ENCODE measurements at places on chromosomes 11 and 22.

DNA sequence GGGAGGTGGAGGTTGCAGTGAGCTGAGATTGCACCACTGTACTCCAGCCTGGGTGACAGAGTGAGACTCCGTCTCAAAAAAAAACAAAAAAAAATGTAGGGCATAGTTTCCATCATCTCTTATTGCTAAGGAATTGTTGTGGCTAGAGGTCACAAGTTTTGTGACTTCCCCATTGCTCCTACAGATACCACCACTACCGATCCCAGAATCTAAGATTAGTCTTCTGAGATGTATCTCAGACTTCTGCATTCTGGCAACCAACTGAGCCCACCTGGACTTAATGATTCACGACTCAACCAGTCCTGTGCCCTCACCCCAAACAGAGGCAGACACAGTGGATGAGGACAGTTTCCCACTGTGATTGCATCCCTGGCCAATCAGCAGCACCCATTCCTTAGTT is 148.9 kb downstream of the NECTIN1 start:
- DNase-seq = no peak

- DNase-seq = peak; percentile 81
Measured at GRCh38 chr11:112961146-112961668, at the start of gene NCAM1. NCAM1 (plus strand) TSS chr11:112961420.

GRCh38 chr11:130442737-130443136 is 5.7 kb upstream of the ADAMTS15 start:
- DNase-seq = no peak

GRCh38 chr11:101880222-101880621 is 34.6 kb upstream of the CEP126 start:
- DNase-seq = no peak

- DNase-seq = no peak
Measured at GRCh38 chr22:18069041-18069440, 8.7 kb upstream of the PEX26 start.

DNA sequence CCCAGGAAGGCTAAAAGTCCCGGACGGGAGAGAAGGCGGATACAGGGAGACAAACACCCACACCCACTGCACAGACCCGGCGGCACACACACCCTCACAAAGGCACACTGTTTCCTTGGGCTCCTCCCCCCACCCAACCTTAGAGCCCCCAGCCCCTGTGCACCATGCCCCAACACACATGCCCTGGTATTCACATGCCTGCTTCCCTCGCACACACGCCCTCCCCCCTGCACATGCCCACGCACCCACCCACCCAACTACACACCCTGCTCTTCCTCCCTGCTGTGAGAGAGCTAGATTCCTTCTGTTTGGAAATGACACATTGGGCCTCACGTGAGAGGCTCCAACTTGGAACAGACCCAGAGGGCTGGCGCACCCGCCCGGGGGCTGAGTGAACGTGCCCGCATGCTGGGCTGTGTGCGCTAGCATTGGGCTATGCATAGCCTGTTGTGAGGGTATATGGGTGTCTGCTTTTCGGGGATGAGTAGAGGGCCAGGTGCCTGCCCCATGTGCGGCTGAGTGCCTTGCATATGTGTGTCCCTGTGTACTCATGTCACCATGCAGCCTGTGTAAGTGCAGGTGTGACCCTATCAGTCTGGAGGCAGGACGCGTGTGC is 518 bp upstream of the CHRM1 start:
- DNase-seq = no peak

GRCh38 chr11:87477321-87477720 is 439.6 kb downstream of the TMEM135 start:
- no peak for DNase-seq

- peak; percentile 50 for DNase-seq
Measured at GRCh38 chr11:13487661-13488030, 8.2 kb downstream of the PTH start.

DNA sequence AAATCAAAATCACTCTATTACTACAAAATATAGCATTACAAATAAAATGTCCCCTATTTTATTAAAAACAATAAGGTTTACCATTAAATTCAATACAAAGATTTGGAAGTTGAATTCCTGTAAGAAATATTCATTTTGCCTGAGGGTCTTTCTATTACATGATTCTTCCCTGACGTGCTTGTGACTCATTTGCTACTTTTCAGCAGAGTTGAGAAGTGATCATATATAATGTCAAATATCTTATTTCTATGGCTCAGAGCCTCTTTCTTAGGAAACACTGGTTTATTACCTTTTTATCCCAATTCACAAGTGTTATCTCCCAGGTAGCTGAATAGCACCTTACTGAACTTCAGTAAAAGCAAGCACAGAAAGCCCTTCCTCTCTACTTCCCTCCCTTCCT is 65.2 kb upstream of the CNTN5 start:
- no peak for DNase-seq

DNA sequence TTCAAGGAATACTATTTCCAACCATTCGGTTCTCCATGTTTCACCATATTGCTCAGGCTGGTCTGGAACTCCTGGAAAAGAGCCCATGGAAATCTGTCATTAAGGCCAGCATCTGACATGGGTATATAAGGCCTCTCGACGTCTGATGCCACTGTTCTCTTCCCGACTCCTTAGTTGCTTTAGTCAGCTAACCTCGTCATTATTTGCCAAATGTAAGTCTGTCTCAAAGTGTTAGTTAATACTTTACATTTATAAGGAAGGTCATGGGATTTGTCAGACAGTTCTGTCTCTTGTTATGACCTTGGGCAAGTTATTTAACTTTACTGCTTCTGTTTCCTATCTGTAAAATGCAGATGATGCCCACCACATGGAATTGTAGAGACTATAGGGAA is 1.6 kb downstream of the MRPL48 start:
- DNase-seq = no peak

DNA sequence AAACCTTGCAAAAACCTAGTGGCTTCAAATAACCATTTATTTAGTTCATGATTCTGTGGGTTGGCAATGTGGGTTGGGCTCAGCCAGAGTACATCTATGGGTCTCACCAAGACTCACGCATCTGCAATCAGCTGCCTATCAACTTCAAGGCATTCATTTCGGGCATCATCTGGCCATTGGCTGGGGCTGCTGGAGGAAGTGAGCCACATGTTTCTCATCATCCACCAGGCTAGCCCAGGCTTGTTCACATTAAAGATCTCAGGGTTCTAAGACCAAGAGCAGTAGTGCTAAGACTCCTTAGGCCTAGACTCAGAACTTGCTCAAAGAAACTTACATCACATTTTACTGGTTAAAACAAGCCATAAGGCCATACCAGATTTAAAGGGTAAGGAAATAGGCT is 478.9 kb upstream of the ARHGAP42 start:
- no peak for DNase-seq

GRCh38 chr11:134853992-134854991 is 442.2 kb upstream of the B3GAT1 start:
- no peak for DNase-seq

- DNase-seq = peak; percentile 65
Measured at GRCh38 chr11:22875869-22876473, 15.7 kb upstream of the CCDC179 start.

DNA sequence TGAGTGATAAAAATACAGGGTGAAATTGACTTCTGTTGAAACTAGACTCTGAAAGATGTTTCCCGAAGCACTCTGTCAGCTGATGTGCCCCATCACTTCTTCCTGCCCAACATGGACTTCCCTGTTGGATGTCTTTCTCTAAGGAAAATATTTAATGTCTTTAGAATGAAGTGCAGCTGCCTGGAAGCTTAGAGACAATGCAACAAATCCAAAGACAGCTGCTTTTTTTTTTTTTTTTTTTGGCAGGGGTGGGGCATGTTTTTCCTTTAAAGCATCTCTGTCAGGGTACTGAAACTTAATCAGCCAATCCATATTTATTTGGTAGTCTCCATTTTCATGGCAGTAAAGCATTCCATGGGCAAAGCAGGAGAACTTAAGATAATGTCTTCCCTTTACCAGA is 5.9 kb downstream of the JAM3 start:
- DNase-seq = no peak

DNA sequence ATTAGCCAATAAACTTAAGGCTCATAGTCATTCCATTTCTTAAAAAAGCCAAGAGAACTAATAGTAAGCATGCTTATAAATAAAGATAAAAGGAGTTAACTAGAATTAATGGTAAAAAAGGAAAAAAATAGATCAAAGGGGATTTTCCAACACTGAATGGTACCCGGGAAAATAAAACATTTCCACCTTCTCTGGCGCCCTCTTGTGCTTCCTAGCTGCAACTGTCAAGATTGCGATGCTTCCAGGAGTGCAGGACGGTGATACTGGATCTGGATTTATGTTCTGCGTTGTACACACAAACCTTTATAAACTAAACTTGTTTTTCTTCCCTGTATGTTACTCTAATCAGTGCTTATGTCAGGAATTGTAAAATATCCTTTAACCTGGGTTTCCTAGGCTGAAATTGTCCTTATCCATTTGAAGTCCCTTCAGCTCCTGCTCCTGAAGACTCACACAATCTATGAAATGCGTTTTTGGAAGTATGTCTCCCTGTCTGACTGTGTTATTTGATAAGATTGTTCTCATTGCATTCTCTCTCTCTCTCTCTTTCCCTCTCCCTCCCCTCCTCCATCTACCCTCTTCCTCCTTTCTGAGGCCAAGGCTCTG is 9.6 kb upstream of the HTATIP2 start:
- DNase-seq = peak; percentile 57

GRCh38 chr11:74672332-74672955 is 58.8 kb downstream of the CHRDL2 start:
- DNase-seq = no peak

DNA sequence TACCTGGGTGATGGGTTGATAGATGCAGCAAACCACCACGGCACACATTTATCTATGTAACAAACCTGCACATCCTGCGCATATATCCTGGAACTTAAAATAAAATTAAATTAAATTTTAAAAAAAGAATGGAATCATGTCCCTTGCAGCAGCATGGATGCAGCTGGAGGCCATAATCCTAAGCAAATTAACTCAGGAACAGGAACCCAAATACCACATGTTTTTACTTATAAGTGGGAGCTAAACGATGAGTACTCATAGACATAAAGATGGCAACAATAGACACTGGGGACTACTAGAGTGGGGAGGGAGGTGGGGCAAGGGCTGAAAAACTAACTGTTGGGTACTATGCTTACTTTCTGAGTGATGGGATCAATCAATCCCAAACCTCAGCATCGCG is 40.9 kb downstream of the CWC15 start:
- no peak for DNase-seq

- DNase-seq = no peak
Measured at GRCh38 chr11:129224538-129224937, 32.4 kb upstream of the ARHGAP32 start.

- no peak for DNase-seq
Measured at GRCh38 chr11:23869671-23870070, 627.2 kb upstream of the LUZP2 start.

DNA sequence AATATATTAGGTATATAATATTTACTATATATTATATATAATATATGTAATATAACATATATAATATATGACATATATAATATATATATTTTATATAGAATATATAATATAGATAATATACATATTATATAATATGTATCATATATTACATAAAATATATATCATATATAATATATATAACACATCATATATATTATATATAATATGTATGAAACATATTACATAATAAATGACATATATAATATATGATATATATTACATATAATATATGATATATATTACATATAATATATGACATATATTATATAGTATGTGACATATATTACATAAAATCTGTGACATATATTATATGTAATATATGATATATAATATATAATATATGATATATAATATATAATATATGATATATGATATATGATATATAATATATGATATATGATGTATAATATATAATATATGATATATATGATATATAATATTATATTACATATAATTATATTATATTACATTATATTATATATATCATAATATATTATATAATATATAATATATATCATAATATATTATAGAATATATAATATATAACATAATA is 119.5 kb upstream of the RIMBP3 start:
- DNase-seq = no peak

DNA sequence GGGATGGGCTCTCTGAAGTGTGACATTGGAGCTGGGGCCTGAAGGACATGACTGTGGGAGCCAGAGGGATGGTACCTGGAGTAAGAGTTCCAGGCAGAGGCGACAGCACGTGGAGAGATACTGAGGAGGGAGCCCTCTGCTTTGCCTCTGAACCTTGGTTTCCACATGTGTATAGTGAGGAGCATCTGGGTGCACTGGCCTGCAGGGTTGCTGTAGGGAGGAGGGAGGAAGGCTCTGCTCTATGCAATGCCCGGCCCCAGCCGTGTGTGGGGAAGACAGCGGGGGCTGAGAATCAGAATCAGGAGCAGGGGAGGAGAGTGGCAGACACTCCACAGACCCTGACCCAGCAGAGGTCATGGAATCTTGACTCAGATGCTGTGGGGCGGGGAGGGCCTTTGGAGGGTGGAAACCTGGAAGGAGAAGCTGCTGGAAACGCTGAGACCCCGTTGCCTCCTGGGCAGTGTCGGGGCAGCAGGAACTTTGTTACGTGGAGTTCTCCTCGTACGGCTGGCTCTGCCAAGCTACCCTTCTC is 4.0 kb downstream of the SCYL1 start:
- DNase-seq = no peak

DNA sequence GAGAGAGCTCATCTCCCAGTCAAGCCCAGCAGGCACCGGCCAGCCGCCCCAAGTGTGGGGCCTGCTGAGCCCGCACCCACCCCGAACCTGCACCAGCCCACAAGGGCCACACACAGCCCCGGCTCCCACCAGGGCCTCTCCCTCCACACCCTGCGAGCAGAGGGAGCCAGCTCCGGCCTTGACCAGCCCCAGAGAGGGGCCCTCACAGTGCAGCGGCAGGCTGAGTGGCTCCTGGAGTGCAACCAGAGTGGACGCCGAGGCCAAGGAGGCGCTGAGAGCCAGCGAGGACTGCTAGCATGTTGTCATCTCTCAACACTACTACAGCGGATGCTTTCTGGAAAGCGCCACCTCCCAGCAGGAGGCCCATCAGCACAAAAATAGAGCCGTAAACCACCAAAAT is 10.9 kb downstream of the DEFB108B start:
- peak; percentile 5 for DNase-seq

GRCh38 chr11:73293356-73293936 is 14.6 kb upstream of the ARHGEF17 start:
- DNase-seq = no peak

DNA sequence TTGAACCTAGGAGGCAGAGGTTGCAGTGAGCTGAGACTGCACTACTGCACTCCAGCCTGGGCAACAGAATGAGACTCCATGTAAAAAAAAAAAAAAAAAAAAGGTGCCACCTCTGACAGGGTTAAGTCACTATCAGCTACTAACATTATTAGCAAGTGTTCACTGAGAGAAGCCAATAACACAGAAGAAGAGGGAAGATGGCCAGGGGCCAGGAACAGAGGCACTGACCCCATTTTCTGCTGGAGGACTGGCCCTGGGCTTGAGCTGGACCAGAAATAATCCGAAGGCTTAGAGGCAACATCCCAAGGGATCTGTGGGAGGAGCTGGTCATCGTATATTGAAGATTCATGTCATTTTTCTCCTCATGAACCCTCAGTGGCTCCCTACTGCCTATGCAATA is 5.0 kb downstream of the SLC5A1 start:
- DNase-seq = no peak
